CMK (cell line): ENCODE measurements at places on chromosomes 7 and 10.

- no peak for DNase-seq
Observed at GRCh38 chr10:78218798-78219490, 185.3 kb downstream of the RPS24 start.

DNA sequence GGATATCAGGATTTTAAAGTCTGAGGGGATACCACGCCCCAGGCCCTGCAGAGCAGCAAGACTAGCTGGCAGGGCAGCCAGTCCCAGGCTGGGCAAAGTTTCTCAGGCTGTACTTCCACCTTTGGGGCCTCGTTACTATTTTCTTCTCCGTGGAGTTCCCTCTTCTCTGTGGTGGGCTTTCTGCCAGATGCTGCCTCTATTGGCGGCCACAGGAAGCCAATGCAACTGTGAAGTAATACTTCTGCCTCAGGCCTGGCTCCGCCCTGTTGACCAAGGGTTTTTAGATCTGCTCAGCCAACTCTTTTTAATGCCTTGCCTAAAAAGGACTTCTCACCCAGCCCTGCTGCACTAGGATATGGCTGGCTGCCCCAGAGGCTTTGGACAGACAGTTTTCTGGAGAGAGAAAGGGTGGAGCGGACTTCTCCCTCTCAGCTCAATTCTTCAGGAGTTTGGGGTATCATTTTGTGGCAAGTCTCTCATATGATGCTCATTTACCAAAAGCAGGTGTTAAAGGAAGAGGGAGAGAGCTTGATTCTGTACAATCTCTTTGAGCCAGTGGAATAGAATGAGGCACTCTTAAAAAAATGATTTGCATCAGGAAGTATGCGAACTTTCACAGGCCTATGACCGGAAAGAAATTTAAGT, 67.4 kb downstream of the HHEX start:
- peak; percentile 74 for DNase-seq

- DNase-seq, result no peak
Observed at GRCh38 chr10:104002911-104003310, 36.0 kb downstream of the SLK start.

DNA sequence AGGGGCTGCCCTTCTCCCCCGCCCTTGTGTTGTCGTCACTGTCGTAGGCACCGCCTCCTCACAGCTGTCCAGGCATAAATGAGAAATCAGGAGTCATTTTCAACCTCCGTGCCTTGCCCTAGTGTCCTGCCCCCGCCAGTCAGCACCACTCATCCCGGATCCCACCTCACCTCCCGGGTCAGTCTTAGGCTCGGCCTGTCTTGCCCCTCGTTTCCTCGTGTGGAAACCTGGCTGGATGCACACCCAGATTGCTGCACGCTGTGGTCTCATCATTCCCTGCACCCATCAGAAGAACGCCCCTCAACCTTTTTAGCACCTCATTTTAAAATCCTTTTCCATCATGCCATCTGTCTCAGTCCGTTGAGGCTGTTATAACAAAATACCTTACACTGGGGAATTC, 213.1 kb downstream of the HECW1 start:
- no peak for DNase-seq

GRCh38 chr10:54800741-54801421, at the start of gene PCDH15:
Gene PCDH15 (minus strand): TSS chr10:54801231. CDS start chr10:54664262, 136,969 bp downstream.
- no peak for DNase-seq

DNA sequence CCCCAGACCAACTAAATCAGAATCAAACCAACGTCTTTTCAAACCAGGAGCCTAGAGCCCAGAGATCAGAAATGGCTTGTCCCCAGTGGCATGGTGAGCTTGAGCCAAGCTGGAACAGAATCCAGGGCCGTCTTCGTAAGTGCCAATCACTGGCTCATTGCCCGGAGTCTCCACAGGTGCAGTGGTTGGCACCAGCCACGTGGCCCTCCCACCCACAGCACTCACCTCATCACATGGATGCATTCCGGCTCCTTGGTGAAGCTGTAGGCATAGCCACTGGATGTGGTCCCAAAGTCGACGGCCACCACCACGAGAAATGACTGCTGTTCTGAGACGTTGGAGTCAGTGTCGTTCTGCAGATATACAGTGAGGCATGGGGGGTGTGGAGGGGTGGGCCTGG, 37.4 kb downstream of the HSPA12A start:
- no peak for DNase-seq

GRCh38 chr10:12907656-12908055, 93.9 kb downstream of the CCDC3 start:
- no peak for DNase-seq

GRCh38 chr10:72083790-72084459, 4.4 kb downstream of the SPOCK2 start:
- DNase-seq, result no peak

DNA sequence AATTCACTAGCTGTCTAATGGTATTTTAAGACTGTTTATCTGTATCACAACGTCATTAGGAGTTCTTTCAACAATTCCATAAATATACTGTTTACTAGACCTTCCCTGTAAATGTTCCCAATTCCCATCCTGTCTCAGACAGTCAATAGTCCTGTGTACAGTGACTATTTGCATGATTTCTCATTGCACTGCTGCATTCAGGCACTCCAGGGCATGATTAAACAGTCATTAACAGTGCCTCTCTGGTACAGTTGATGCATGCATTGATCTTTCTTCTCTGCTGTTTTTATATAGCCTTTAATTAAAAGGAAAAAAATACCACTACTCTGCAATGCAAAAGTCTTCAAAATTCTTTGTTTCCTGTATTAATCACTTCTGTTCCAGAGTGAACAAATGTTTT, 51.5 kb upstream of the MTURN start:
- DNase-seq, result no peak

- DNase-seq, result no peak
Observed at GRCh38 chr7:3912291-3912690, 611.2 kb downstream of the SDK1 start.

GRCh38 chr10:61635471-61635870, 27.3 kb upstream of the CABCOCO1 start:
- DNase-seq, result no peak

DNA sequence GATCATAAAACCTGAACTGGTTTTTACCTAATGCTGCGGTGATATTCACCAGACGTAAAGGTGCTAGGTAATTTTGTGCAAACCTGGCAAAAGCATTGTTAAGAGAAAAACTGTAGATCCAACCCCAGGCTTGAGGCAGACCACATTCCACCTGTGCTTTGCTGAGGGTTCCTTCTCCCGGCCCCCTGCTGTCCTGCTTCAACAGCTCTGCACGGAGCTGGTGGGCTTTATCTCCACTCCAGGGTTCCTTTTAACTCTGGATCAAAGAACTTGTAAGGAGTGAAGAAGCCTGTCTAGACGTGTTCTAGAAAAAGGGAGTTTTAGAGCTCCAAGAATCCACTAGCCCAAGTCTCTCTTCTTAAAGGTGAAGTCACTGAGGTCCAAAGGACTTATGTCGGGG, 87.5 kb upstream of the NMT2 start:
- DNase-seq, result no peak

DNA sequence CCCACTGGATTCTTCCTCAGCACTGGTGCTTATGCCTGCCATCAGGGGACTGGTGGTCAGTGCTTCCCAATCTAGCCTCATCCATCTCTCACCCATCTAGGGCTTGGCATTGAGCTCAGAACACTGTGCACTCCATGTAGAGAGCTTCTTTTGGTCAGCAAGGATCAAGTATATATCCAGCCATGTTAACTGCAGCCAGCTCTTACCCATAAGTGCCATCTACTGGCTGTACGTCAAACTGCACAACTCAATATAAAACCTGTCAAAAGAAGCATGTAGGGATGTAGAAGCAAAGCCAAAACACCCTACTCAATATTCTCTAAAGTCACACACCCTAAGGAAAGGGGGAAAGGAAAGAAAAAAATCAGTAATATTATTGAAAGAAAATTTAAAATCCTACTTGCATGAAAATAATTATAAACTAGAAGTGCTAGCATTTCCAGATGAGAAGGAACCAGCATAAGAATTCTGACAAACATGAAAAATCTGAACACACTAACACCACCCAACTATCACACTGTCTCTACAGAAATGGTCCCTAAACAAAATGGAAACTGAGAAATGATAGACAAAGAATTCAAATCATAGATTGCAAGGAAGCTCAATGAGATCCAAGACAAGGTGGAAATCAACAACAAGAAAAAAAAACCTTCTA, 531.1 kb upstream of the STEAP1 start:
- peak; percentile 4 for DNase-seq

DNA sequence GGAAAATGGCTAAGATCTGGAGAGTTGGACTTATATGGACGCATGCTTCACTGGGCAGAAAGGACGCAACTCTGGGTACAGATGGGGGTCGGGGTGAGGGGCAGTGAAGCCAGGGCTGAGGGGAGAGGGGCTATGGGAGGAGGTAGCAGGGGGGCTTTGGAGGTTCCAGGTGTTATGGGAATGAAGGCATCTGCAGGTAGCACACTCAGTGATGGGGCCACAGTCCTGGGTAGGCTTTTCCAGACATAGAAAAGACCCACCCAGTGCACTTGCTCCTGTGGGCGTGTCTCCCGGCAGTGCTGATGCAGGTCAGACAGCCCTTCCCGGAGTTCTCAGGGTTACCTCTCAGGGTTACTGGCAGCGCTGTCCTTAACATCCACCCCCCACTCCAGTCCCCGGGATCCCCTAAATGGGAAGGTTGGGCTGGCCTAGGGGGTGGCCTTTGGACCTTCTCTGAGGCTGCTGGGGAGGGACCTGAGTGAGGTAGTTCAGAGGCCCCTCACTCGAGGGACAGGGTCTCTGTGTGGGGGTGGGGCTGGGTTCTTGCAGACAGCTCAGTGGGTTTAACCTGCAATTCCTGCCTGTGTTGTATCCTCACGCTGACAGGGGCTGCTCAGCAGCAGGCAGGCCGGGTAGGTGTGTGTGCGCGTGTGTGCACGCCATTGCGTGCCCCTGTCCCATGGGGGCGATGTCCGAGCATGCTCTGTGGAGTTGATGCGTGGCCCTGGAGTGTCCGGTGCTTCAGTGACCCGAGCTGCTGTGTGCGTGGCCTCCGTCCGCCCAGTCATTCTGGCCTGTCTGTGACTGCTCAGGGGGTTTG, 6.2 kb downstream of the ZYX start:
- no peak for DNase-seq

GRCh38 chr10:118950190-118950680, 79.3 kb upstream of the NANOS1 start:
- no peak for DNase-seq

- DNase-seq, result no peak
Observed at GRCh38 chr7:81008901-81009300, 90.0 kb upstream of the SEMA3C start.

GRCh38 chr10:132684164-132684891, 101.6 kb downstream of the NKX6-2 start:
- DNase-seq, result no peak

- no peak for DNase-seq
Observed at GRCh38 chr7:46320956-46321355, 399.9 kb upstream of the IGFBP3 start.

DNA sequence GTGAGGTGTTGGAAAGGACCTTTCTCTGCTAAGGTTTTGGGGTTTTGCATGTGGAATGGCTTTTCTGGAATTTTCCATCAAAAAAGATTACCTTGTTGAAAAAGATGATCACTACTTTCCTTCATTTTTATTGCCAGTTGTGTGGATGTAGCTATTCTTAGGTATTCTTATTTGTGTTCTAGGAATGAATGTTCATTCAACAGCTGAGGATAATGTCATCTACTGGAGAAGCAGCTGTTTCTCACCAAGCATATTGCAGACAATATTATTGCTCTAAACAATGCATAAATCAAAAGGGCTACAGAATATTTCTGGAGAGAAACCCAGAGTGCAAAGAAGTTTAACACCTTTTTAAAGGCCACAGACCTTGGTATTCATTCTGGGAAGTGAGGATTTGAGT, 145.6 kb upstream of the CALCR start:
- DNase-seq, result no peak

GRCh38 chr7:227926-228325, 35.6 kb downstream of the FAM20C start:
- DNase-seq, result no peak

DNA sequence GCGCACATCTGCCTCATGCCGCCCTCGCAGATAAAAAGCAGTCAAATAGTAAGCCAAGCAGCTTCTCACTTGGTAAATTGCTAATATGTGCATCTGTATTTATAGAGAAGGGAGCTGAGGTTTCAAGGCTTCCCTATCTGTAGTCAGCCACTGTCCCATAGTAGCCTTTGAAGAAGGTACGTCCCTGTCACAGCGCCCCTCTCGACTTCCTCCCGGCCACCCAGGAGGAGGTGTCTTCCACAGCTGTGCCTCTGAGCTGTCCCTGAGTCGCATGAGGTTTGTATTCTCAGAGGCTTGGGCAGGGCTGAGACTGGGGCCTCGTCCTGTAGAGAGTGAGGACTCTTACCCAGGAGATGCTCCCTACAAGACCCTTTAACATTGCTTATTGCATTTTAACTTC, 49.0 kb downstream of the SPOCK2 start:
- no peak for DNase-seq

DNA sequence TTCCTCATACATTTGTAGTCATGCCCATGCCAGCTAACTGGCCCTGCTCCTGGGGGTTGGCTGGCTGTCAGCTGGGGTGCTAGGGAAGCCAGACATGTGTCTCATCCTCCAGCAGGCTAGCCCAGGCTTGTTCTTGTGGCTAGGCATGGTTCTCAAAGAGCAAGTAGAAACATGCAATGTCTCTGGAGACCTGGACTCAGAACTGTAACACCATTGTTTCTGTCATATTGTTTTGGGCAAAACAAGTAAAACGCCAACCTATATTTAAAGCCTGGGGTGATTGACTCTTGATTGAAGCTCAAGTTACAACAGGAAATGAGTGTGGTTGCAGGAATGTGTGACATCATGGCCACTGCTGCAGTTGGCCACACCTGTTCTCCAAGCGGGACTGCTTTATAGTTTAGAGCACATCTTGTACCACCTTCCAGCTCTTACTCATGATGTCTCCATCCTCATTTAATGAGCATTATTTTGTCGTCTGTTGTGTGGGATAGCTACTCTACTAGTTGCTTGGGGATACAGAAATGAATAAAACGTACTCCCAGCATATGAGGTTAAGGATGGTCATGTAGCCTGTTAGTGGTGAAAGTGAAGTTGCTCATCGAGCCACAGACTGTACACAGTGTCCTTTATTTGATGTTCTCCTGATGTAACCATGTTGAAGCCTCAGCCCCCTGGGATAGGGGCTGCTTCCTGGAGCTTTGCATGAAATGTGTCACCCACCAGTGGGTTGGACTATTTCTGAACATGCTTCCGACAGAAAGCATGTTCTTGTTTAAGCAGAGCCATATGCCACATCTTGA, 168.4 kb downstream of the SORCS3 start:
- no peak for DNase-seq

- no peak for DNase-seq
Observed at GRCh38 chr10:78542141-78542489, 508.5 kb downstream of the RPS24 start.

GRCh38 chr7:81770728-81771223, 929 bp upstream of the HGF start:
- DNase-seq, result no peak
